Stromal cell of bone marrow (primary cell): ENCODE measurements at places on chromosomes 1 and 21.
A peak's percentile ranks its signal among the peaks of the same experiment; 100 is the strongest.

DNA sequence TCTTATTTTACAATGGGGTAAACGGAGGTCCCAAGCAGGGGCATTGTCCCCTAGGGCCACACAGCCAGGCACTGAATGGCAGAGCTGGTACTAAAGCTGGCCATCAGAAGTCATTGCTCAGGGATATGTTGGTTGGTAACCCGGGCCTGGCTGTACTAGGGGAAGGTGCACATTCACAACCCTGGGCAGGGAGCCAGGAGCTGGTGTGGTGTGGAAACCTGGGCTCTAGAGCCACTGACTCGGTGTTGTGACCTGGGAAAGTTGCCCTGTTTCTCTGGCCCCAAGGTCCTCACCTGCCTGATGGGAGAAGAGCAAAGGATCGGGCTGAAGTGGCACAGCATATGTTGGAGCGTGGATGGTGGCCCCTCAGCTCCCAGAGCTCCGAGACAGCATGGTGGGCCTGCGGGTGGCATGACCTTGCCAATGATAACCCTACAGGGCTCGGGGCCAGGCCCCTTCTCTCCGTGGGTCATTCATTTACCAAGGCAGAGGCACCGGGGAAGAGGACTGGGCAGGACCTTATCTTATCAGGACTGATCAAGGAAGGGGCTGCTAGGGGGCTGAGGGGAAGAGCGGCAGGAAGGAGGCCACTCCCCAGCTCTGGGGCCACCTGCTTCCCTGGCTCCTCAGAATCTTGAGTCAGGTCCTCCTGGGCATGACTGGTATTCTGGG lies 274.1 kb downstream of the TRABD2B start:
- no peak for DNase-seq

DNA sequence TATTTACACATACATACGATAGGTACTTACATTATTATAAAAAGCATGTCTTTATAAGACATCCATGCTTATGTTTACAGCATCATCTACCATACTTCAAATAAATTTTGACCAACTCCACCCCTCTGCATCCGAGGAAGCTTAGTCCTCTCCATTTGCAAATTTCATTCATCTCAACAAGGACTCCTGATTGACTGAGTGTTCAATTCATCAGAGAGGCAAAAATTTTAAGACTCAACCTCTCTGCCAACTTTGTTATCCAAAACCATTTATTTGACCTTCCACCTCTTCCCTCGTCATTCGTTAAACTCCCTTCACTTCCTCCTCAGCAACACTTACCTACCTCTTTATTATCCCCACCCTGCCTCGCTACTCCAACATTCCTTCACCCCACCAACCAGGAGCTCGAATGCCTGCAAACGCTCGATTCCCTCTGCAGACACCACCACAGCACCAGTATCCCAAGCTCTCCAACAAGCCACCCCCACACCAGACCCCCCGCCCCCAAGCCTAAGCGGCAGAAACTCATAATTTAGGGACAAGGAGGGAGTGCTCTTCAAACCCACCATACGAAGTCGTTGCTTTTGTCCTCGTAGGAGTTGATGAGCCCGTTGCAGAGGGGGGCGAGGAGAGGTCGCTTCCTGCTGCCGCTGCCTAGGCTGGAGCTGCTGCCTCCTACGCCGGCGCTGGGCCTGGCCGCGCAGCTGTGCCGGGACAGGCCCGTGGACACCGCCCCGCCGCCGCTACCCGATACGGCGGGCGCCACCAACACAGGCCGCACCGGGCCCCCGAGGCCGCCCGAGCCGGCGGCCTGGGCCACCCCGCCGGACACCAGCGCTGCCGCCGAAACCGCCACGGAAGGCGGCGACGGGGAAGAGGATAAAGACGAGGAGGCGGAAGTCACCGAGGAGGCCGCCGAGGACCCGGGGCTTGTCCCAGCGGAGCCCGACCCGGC lies 803 bp downstream of the COP1 start:
- DNase-seq = no peak

GRCh38 chr1:116375148-116375886 lies 2.3 kb downstream of the ATP1A1 start:
- no peak for DNase-seq

- DNase-seq = no peak
These were observed 26.0 kb downstream of the SDE2 start for GRCh38 chr1:225973158-225973557.

GRCh38 chr1:119631433-119632102 lies 16.5 kb downstream of the ZNF697 start:
- peak; percentile 58 for DNase-seq

DNA sequence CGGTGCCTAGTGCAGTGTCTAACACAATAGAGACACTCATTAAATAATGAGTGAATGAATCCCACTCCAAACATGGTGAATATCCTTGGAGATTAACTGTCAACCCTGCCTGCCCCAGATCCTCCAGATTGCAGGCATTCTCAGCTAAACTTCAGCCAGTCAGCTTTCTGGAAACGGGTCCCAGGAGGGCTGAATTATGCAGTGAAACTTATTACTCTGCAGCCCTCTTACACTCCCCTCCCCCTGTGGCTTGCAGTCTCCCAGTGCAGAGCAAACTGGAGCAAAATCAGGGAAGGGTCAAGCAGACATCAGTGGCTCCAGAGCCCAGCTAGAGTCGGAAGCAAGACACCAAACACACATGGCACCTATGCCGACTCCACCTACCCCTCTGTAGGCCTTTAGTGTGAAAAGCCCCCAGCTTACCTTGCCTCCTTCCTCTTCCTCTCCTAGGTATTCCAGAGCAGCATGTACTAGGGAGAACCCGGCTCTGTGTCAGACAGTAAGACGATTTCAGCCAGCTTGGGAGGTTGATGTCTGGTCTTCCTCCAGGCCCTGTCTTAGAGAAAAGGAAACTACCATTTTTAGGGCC lies 6.5 kb upstream of the RGS16 start:
- DNase-seq = no peak

GRCh38 chr1:150981177-150981804 lies 801 bp upstream of the ANXA9 start:
- DNase-seq = no peak

GRCh38 chr21:45323487-45324311 lies 36.0 kb upstream of the POFUT2 start:
- no peak for DNase-seq

DNA sequence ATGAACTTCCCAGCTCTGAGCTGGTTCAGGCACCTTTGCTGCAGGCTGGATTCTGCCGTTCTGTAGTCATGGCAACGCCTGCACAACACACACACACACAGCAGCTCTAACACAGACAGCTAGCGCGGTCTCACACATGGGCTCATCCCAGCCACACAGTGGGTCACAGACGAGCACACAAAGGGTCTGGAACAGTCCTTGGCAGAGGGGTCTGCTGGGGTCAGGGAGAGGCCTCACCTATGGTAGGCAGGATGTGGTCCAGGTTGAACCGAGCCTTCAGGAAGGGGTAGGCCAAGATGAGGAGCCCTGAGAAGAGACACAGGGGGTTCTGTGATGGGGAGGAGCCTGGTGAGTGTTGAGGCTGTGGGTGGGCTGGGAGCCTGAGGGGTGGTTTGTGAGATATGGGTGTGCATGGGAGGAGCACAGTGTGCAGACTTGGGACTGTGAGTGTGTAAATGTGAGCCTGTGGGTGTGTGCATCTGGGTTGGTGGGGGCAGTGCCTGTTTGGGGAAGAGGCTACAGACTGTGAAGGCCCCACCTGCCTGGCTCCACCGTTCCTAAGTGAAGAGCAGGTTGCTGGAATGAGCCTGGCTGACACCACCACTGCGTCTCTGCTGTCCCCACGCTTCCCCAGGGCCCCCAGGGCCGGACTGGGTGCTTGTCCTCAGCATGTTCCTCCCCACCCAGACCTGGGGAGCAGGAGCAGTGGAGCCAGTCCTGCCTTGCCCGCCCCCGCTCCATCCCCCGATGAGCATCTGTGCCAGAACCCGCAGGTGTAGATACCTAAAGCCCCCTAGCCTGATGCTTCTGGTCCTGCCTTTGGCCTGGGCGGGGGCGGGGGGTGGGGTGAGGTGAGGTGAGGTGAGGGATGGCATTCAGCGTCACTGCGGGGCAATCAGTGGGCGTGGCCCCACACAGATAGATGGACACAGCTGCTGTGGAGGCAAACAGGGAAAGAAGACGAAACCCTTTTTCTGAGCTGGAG lies 1.5 kb downstream of the KNCN start:
- DNase-seq = no peak

GRCh38 chr1:206039046-206039973 lies 13.7 kb upstream of the RHEX start:
- no peak for DNase-seq

DNA sequence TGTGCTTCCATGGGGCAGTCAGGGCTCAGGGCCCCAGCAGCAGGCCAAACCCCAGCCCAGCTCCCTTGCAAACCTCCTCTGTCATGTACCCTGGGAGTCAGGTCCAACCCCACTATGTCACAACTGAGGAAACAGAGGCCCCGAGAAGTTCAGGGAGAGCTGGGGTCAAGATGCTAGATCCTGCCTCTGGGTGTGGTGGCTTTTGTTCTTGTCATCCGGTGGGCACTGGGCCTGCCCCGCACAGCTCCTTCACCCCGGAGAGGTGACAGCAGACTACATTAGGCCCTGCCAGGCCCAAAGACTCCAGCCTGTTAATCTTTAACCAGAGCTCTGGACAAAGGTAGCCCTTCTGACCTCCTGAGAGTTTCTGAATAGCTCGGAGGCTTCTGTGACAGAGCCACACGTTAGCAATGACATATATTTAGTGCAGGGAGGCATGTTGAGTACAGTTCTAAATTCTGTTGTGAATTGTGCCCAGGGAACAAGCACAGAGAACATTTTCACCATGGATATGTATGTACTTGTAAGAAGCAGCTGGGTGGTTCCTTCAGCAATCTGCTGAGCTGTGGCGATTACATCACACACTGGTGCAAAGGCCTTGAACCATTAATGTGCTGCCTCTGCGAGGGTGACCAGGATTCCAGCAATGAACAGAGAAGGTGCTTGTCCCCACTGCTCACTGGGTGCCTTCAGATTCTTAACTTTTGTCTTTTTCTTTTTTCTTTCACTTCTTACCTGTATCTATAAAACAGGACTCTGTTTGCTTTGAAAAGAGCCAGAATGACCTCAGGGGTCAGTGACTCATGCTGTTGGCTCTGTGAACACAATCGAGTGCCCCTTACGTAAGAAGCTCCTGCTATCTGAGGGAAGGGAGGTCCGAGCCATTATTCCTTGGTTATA lies 102.8 kb downstream of the RHOU start:
- peak; percentile 16 for DNase-seq

GRCh38 chr1:174642393-174642792 lies 194.6 kb downstream of the GPR52 start:
- DNase-seq = no peak

- DNase-seq = no peak
These were observed 29.9 kb downstream of the VASH2 start for GRCh38 chr1:212980123-212980785.

DNA sequence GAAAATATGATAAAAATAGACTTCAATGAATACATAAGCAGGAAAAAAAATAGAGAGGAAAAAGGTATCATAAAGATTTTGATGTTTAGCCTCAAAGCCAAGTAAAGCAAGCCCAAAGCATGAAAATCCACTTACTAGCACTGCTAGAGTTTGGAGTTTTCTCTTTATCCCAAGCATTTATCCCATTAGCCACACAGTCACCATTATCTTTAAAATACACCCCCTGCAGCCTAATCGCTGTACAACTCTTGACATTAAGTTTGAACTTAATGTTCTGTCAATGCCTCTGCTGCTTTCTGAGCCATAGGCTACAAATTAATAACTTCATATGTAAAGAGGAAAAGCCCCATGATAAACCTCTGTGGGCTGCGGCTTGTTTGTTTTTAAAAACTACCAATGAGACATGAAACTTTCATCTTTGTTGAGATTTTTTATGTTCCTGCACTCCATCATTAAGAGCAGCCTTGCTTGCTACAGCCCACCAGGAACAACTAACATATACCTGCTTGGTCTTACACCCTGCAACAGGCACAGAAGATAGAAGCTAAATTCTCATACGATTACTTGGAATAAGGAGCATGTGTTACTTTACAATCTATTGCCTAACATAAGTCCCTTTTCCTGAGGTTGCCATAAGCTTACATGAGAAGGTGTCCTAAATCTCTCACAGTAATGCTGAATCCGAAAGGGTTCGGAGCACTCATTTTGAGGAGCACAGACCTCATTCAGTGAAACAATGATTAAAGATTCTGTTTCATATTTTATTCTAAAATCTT lies 202.4 kb downstream of the SMYD3 start:
- DNase-seq = no peak

DNA sequence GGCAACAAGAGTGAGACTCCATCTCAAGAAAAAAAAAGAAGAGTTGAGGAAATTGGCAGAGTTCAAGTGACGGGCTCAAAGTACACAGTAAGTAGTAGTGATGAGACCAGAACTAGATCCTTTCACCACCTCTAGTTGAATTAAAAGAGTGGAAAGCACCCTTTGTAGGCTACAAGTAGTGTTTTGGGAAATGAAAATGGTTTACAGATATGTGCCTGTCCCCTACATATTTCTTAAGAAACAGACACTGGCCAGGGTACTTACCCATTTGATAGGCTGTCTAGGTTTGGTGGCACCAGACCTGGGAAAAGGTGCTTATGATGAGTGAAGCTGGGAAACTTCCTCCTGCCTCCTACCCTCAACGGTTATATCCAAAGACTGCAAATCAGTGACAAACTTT lies 163.7 kb upstream of the BEND5 start:
- DNase-seq = no peak

- DNase-seq = no peak
These were observed 612.6 kb downstream of the MRPL39 start for GRCh38 chr21:24994717-24995116.

DNA sequence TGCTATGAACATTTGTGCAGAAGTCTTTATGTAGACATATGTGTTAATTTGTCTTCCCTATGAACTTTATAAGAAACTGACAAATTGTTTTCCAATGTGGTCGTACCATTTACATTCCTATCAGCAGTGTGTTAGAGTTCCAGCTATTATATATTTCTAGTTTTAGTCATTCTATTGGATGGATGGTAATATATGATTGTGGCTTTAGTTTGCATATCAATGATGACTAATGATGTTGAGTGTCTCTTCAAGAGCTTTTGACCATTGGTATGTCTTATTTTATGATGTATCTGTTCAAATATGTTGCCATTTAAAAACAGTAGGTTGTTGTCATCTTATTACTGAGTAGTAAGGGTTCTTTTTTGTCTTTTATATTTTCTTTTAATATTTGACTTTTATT lies 16.2 kb upstream of the ZNF326 start:
- DNase-seq = no peak

DNA sequence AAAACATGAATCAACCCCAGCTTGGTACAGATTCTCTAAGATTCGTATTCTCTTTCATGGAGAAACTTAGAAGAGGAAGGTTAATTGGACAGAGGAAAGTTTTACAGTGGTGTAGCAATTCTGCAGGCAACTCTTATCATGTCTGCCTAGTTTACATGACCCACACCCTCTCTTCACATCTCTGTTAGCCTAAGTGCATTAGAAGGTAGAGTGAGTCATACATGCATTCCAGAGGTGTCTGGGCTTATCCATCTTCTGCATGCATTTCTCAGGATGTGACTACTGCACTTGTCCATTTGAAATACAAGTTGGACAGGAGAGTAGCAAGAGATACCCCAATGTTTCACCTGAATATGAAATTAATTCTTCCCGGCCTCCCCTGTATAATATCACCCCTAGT lies 578.4 kb upstream of the NCAM2 start:
- DNase-seq = no peak

GRCh38 chr1:92698932-92699331 lies 86.0 kb downstream of the EVI5 start:
- DNase-seq = no peak

GRCh38 chr1:27301582-27302199 lies 20.3 kb upstream of the TMEM222 start:
- no peak for DNase-seq
